Substantia nigra (tissue), 51 donors: ENCODE measurements at places on chromosomes 7 and 10.

GRCh38 chr7:27156508-27156898, at the start of gene HOXA7:
Gene HOXA7, minus strand, starts transcription at chr7:27156675. Its CDS starts 130 bp downstream, at chr7:27156545.
- no peak for DNase-seq

DNA sequence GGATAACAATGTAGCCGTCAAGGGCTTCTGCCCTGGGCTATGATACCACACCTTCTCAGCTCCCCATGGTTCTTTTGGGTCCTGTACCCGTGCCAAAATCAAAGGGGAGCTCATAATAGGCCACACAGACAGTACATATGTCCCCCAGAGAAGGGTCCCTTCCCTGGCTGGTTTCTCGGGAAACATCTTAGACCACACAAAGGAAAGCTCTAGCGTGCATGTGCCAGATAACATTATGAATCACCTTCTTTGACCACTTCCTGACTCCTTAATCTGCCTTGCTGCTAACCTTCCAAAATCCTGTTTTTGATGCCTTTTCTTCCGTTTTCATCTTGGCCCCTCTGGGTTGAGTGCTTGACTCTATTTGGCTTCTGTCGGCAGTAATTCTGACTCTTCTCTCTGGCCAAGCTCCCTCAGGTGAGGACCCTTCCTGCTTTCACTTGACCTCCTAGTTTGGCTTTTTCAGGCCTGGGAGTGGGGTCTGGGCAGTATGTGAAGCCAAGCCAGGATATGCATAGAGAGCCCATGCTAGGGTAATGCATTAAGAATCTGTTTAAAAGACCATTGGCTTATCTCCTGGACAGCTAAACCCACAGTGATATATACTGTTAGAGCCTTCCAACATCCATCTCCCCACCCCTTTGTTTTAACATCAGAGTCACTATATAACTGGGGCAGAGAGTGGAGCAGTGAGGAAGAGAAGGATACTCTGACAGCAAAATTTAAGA, 84.8 kb downstream of the ANLN start:
- DNase-seq, result no peak

GRCh38 chr10:83603708-83604107, 535.6 kb upstream of the GHITM start:
- DNase-seq, result no peak

GRCh38 chr10:6988654-6989053, 408.6 kb upstream of the PRKCQ start:
- no peak for DNase-seq

- no peak for DNase-seq
Measured at GRCh38 chr10:14556285-14556956, 218.3 kb downstream of the FAM107B start.

DNA sequence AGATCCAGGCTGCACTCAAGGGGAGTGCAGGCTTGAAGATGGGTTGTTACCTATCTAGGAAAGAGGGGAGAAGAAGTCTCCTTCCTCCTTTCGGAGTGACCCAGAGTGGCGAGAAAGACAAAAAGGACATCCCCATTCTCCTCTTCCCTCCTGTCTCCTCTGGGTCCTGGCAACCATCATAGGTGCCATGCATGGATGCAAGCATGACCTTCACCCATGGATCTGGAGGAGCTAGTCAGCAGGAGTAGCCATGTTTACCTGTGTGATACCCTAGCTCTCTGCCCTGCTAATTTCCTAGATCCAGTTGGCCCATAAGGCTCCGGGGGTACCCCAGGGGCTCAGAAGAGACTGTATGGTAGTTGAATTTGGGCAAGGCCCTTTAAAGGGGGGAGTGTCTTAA, 17.2 kb upstream of the CROT start:
- no peak for DNase-seq

GRCh38 chr10:72421885-72422540, 67.3 kb upstream of the DNAJB12 start:
- no peak for DNase-seq

- peak; percentile 45 for DNase-seq
Measured at GRCh38 chr7:134599371-134599770, 47.3 kb upstream of the BPGM start.

DNA sequence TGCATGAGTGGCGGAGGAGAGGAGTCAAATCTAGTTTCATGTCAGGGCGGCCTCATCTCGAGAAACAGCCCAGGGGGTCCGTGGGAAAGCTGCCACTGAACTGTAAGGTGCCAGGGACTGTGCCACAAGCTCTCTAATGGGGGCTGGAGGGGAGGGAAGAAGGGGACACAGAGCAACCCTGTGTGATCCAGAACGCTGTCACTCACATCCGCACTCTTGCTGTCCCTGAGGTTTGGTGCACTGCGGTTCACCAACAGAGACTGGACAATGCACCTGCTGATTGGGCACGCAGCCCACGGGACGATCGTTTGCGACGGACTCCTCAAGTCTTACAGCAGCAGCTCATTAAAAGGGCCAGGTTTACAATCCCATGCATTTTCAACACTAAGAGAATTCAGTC, 47.7 kb downstream of the AMZ1 start:
- no peak for DNase-seq

- DNase-seq, result no peak
Measured at GRCh38 chr7:37825038-37825437, 23.4 kb upstream of the NME8 start.

DNA sequence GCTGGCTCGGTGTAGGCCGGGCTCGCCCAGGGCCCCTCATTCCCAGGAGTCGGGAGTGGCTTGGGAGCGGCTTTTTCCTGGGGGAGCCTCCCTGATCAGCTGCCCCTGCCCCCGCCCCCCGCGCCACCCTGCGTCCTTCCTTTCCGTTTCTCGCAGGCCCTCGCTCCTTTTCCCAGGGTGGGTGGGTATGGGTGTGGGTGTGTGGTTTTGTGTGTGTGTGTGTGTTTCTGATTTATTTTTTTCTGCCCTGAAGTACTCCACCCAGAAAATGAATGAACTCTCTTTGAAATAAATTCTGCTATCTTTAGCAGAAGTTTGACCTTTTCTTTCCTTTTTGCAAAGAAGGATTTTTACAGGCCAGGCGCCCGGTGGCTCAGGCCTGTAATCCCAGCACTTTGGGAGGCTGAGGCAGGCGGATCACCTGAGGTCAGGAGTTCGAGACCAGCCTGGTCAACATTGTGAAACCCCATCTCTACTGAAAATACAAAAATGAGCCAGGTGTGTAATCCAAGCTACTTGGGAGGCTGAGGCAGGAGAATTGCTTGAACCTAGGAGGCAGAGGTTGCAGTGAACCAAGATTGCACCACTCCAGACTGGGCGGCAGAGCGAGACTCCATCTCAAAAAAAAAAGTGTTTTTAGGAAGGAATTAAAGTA, 30.0 kb upstream of the AP5Z1 start:
- no peak for DNase-seq

- DNase-seq, result no peak
Measured at GRCh38 chr10:123472606-123473005, 193.5 kb upstream of the GPR26 start.

DNA sequence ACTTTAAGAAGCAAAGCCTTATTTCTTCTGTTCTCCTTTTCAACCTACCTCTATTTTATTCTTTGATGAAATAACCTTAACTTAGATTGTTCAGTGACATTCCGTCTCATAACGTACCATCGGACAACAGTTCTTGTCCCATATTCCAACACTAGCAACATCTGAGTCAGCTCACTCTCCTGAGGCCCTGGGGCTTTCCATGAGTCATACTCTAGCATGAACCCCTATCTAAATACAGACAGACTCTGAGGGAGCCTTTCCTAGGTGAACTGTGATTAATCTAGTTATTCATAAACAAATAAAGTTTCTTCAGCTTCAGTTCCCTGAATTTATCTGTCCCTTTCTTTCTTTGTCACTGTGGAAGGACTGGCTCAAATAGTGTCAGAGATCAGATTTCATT, 168.7 kb upstream of the LYZL1 start:
- no peak for DNase-seq

- no peak for DNase-seq
Measured at GRCh38 chr7:74560086-74560719, 97.3 kb upstream of the GTF2I start.
